ENCODE measurements at places on chromosomes 2 and 18. TPM values are rescaled to one million over a fixed set of nuclear protein-coding genes. Genes with fewer than 3 reads are reported as not detected.

GRCh38 chr2:175282886-175283285 lies 101.4 kb upstream of the ATP5MC3 start:
- DNase-seq = no peak

- peak; percentile 89 for DNase-seq
Observed at GRCh38 chr2:205696927-205697441, 14.7 kb downstream of the NRP2 start.

DNA sequence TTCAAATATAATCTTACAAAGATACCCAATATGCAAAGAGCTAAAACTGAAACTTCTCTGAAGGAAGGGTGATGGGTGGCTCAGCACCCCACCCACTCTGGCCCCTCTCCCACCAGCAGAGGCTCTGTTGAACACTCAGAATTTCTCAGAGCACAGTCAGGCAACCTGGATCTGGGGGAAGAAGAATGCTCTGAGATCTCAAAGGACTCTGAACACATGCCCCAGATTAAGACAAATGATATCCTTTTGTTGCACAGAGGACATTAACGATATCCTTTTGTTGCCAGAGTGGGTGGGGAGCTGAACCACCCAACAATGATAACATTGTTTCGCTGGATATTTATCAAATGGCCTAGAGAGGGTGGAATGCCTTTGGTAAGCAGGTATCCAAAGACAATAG lies 104.8 kb downstream of the LBH start:
- DNase-seq = no peak

DNA sequence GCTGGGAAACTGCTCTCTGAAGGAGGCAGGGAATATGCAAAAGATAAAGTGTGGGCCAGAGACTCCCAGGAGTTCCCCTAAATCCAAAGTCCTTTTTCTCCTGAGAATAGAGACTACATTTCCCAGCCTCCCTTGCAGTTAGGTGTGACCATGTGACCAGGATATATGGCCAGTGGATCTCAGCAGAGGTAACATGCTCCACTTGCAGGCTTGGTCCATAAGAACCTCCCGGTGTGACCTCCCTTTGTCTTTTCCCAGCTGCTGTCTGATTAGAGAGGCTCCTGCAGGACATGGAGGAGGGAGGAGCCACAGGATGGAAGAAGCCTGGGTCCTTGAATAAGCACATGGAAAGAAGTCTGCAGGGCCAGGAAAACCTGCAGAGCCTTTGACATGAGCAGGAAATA lies 76.2 kb downstream of the TGFA start:
- no peak for DNase-seq

- DNase-seq = peak; percentile 19
Observed at GRCh38 chr2:192195548-192196418, 1.1 kb upstream of the TMEFF2 start.

GRCh38 chr2:145958611-145959010 lies 1438.7 kb upstream of the ZEB2 start:
- no peak for DNase-seq

FOXI3 gene
- not detected for total RNA-seq

DCC gene
- not detected for total RNA-seq

SFTPB gene
- total RNA-seq = not detected

BMP10 gene
- not detected for total RNA-seq

FABP1 gene
- not detected for total RNA-seq

CCNT2 gene
- 20.6 TPM for total RNA-seq

TUBA3E gene
- total RNA-seq = not detected

CCDC178 gene
- total RNA-seq = 0.43 TPM

Measured in fibroblast of villous mesenchyme (primary cell).